Activated CD4-positive, alpha-beta T cell treated with anti-CD3 and anti-CD28 coated beads for 1 hour (primary cell): ENCODE measurements at places on chromosomes 16 and 17.

GRCh38 chr16:87358250-87358649, 25.3 kb downstream of the FBXO31 start:
- no peak for DNase-seq

- no peak for DNase-seq
Observed at GRCh38 chr16:87003414-87003755, 313.8 kb downstream of the C16orf95 start.

GRCh38 chr16:89090182-89090630, 3.4 kb upstream of the ACSF3 start:
- no peak for DNase-seq

GRCh38 chr16:14559809-14560241, 70.2 kb downstream of the PARN start:
- no peak for DNase-seq

DNA sequence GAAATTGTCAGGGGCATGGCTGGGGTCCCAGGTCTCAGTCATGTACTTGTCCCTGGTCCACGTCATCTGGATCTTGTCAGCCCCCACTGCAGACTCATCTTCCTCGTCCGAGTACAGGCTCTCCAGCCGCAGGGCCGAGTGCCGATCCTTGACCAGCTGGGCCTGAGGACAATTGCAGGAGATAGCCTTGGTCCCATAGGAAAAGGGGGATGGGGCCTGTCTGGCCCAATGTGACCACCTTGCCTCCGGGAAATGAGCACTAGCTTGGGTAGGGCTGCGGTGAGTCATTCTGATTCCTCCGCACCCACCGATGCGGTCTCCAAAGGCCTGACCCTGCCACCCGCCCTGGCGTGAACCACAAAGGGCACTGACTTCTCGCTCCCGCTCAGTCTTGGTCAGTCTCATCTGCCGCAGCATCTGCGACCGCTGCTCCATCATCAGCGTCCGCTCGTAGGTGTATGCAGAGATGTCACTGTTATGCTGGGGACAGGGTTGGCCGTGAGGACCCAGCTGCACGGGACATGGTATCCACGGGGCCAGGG, 1.5 kb upstream of the LCAT start:
- no peak for DNase-seq
